Brain microvascular endothelial cell (primary cell): ENCODE measurements at places on chromosomes 1 and 21.

- no peak for DNase-seq
Measured at GRCh38 chr1:26833432-26834405, 7.2 kb downstream of the ZDHHC18 start.

DNA sequence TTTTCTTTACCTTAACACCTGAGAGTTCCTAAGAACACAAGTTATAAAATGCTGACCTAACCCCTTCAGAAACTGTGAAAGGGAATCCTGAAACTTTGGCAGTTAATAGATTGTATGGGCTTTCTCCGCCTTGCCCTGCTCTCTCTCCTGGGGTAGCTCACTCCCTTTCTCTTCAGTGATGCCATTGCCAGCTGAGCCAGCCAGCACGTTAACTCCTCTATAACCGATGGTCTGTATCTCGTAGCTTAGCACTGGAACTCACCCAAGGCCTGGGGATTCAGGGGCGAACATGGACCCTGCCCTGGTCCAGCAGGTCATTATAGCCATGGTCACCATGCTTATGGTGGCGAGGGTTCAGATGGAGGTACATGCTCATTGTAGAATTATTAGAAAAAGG is 40.7 kb downstream of the TRAPPC10 start:
- no peak for DNase-seq

GRCh38 chr1:109822749-109823542 is 59.2 kb upstream of the EPS8L3 start:
- DNase-seq, result no peak

- peak; percentile 88 for DNase-seq
Measured at GRCh38 chr1:155084722-155085503, 6.3 kb downstream of the EFNA3 start.

DNA sequence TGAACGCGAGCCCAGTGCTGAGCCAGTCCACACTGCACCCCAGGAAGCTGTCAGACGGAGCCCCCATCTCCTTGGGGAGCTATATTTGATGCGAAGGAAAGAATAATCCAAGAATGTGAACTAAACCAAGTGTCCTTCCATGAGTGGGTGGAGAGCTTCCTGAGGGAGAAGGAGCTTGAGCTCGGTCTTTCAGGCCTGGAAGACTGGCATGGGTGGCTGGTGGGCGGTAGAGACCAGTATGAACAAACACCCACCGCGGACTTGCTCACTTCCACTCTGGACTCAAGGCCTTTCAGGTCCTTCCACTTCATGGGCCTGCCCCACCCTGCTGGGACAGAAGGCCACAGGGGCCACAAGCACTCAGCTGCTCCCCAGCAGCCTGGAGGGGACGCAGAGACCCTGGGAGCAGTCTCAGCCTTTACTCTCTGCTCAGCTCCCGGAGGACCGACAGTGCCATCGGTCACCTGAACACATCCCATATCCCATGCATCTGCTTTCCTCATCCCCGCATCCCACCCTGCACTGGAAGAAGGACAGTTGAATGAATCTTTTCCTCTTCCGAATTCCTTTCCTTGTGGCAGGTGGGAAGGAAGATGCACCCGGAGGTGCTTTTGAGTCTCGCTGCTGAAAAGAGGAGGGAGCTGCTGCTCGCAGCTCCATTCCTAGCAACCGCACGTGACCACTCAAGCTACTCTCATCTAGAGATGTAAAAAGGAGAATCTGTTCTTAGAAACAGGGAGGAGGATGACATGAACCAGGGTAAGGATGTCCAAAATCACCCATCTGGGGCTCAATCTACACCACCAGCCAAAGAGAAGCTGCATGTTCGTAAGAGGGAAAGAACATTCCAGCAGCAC is 92.3 kb downstream of the PGBD5 start:
- DNase-seq, result no peak

DNA sequence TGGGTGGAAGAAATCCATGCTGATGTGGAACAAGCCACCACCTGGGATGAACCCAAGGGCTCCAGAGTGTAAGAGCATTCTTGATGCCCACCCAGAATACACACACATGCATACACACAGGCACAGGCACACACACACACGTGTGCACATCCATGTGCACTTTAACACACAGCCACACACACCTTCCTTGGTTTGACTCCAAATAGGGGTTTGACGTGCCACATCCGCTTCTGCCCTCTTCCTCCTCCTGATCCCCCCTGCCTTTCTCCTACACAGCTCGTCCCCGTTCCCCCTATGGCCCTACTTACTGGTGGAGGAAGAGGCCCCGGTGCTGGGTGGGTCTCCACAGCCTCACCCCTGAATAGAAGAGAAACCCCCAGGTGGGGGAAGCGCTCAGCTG is 16.0 kb downstream of the SPATA21 start:
- DNase-seq, result no peak

- DNase-seq, result no peak
Measured at GRCh38 chr1:76254104-76255030, 179.8 kb downstream of the ST6GALNAC3 start.

- no peak for DNase-seq
Measured at GRCh38 chr1:209101106-209101505, 482.4 kb upstream of the CAMK1G start.

DNA sequence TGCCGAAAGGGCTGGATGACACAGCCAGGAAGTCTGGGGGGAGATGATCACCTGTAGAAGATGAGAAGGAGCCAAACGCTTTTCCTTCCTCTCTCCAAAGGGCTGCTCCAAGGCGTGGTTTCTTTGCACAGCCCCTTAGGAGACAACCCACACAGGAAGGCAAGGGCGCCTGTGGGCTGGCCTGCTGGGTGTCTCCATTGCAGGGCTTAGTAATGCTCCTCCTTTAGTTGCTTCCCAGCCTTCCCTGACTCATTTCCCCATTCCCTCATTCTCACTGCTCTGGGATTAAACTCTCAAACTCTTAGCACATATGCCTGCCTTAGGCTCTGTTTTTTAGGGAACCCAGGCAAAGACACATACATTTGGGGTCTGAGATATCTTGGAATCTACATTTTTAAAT is 1.7 kb upstream of the CLCA1 start:
- DNase-seq, result peak; percentile 9
